ENCODE measurements at places on chromosomes 13 and 19. TPM values are rescaled to one million over a fixed set of nuclear protein-coding genes. Genes with fewer than 3 reads are reported as not detected.

- H3K27ac ChIP-seq: no peak overlapping the region
- H3K27me3 ChIP-seq: no peaks in the 10 kb centered on the region
- no peak for DNase-seq
- H3K4me1 ChIP-seq: no peaks in the 10 kb centered on the region
- no peaks in the 10 kb centered on the region for H3K36me3 ChIP-seq
Measured at GRCh38 chr19:34094960-34095359, 77.3 kb upstream of the LSM14A start.

- H3K4me1 ChIP-seq: no peaks in the 10 kb centered on the region
- no peaks in the 10 kb centered on the region for H3K36me3 ChIP-seq
- H3K27ac ChIP-seq: no peak overlapping the region
- no peak overlapping the region for H3K4me3 ChIP-seq
- no peak for DNase-seq
- H3K27me3 ChIP-seq: no peaks in the 10 kb centered on the region
Measured at GRCh38 chr13:33331962-33332361, 46.4 kb upstream of the STARD13 start.

DNA sequence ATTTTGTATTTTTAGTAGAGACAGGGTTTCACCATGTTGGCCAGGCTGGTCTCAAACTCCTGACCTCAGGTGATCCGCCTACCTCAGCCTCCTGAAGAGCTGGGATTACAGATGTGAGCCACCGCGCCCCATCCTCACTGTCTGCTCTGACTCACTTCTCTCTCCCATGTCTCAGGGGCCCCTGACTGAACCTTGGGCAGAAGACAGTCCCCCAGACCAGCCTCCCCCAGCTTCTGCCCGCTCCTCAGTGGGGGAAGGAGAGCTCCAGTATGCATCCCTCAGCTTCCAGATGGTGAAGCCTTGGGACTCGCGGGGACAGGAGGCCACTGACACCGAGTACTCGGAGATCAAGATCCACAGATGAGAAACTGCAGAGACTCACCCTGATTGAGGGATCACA is 5.0 kb downstream of the SIGLEC9 start:
- H3K27ac ChIP-seq: no peak overlapping the region
- no peak overlapping the region for H3K4me3 ChIP-seq
- DNase-seq: no peak
- no peaks in the 10 kb centered on the region for H3K27me3 ChIP-seq
- no peaks in the 10 kb centered on the region for H3K4me1 ChIP-seq

The ZNF285 gene
- total RNA-seq: 1.9 TPM

The FCGBP gene
- total RNA-seq: 3,903 TPM
